ENCODE measurements at places on chromosomes 12 and 14. TPM values are rescaled to one million over a fixed set of nuclear protein-coding genes. Genes with fewer than 3 reads are reported as not detected.
A peak's percentile ranks its signal among the peaks of the same experiment; 100 is the strongest.

DNA sequence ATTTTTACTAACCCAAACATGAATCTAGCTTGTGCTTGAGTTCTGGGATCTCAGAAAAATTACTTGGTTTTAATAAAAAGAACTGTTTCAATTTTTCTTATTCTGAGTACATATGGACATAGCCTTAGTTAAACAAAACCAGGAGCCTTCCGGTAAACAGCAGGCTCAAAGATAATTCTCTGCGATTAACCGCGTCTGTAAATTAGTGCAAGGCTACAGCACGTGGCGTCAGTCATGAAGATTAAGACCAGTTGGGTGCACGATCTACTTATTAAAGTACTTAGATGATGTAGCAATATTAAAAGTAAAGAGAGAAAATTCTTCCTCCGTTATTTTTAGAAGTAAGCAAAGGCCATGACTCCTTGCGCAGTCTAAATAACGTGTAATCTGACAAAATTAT is 700 bp downstream of the KCNJ8 start:
- peaks cover 16% of the 10 kb centered on the region for H3K4me1 ChIP-seq
- H3K36me3 ChIP-seq: no peaks in the 10 kb centered on the region
- H3K4me3 ChIP-seq: peak overlapping the region; percentile 59
- no peaks in the 10 kb centered on the region for H3K27me3 ChIP-seq
- DNase-seq: no peak
- H3K27ac ChIP-seq: peak overlapping the region; percentile 87

GRCh38 chr12:19198272-19198671 is 68.7 kb downstream of the PLEKHA5 start:
- no peaks in the 10 kb centered on the region for H3K4me1 ChIP-seq
- DNase-seq: no peak
- no peaks in the 10 kb centered on the region for H3K36me3 ChIP-seq
- H3K27ac ChIP-seq: peak overlapping the region; percentile 67
- no peak overlapping the region for H3K4me3 ChIP-seq
- H3K27me3 ChIP-seq: no peaks in the 10 kb centered on the region

DNA sequence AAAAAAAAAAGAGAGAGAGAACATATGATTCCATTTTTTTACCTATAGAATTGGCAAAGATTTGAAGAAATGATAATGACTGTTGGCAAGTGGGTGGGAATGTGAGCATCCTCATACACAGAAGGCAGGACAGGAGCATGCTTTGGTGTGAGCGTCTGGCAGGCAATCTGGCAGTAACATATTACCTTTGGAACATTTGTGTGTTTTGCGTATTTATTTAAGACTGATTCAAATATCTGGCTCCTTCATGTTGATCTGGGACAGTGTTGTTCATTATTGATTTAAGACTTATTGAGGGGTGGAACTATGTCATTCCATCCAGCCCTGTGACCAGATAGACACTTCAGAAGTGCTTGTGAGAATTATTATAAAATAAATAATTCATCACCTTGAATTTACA is 53.1 kb downstream of the PPP1R36 start:
- H3K27me3 ChIP-seq: no peaks in the 10 kb centered on the region
- H3K36me3 ChIP-seq: no peaks in the 10 kb centered on the region
- no peak overlapping the region for H3K27ac ChIP-seq
- no peak for DNase-seq

- H3K4me3 ChIP-seq: no peak overlapping the region
- no peak for DNase-seq
- no peaks in the 10 kb centered on the region for H3K36me3 ChIP-seq
- no peaks in the 10 kb centered on the region for H3K4me1 ChIP-seq
- no peaks in the 10 kb centered on the region for H3K27me3 ChIP-seq
Observed at GRCh38 chr12:94831081-94831751, 172.3 kb downstream of the NDUFA12 start.

DNA sequence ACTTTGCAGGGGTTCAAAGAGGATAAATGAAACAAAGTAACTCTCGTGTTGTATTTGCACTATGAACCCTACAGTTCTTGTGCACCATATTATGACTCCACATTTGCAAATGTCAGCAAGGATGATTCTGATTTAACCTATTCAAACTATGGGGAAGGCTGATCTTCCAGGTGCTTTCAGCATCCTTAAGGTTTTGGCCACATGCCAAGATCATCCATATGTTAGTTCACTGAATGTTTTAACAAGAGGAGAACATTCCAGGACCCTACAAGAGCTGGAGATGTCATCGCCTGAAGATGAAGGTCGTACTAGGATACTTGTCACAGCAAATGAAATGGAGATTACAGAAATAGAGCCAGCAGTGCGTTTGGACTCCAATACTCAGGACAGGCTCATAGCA is 114.2 kb downstream of the DHRS2 start:
- DNase-seq: no peak
- H3K27ac ChIP-seq: no peak overlapping the region
- no peak overlapping the region for H3K4me3 ChIP-seq
- H3K36me3 ChIP-seq: no peaks in the 10 kb centered on the region
- no peaks in the 10 kb centered on the region for H3K4me1 ChIP-seq

DNA sequence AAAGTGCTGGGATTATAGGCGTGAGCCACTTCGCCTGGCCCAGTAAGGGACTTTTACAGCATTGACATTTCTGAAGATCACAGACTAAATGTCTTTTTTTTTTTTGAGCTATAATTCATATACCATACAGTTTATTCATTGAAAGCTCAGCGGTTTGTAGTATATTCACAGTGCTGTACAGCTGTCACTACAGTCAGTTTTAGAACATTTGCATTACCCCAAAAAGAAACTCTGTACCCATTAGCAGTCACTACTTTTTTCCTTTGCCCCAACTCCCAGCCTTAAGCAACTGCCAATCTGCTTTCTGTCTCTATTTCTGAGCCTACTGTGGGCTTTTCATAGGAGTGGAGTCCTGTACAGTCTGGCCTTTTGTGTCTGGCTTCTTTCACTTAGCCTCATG is 8.2 kb downstream of the BRI3BP start:
- H3K4me3 ChIP-seq: no peak overlapping the region
- H3K36me3 ChIP-seq: no peaks in the 10 kb centered on the region
- no peaks in the 10 kb centered on the region for H3K4me1 ChIP-seq
- no peak overlapping the region for H3K27ac ChIP-seq
- no peak for DNase-seq

DNA sequence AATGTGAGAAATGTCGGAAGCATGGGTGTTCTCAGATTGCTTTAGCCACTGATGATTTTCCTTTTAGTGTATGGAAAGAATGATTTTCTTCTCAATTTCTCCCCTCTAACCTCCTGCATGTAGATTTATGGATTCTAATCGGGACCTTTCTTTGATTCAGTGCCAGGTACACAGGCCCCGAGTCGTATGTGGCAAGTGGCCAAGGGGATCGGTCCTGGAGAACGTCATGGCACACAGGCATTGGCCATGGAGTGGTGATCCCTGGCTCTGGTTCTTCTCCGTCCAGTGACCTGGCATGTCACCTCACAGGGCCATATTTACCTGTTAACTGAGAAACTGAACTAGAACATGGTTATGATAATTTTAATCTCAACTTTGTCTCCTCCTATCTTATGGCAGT is 58.1 kb downstream of the ETV6 start:
- no peaks in the 10 kb centered on the region for H3K36me3 ChIP-seq
- no peaks in the 10 kb centered on the region for H3K27me3 ChIP-seq
- DNase-seq: no peak
- H3K4me1 ChIP-seq: peaks cover 36% of the 10 kb centered on the region

DNA sequence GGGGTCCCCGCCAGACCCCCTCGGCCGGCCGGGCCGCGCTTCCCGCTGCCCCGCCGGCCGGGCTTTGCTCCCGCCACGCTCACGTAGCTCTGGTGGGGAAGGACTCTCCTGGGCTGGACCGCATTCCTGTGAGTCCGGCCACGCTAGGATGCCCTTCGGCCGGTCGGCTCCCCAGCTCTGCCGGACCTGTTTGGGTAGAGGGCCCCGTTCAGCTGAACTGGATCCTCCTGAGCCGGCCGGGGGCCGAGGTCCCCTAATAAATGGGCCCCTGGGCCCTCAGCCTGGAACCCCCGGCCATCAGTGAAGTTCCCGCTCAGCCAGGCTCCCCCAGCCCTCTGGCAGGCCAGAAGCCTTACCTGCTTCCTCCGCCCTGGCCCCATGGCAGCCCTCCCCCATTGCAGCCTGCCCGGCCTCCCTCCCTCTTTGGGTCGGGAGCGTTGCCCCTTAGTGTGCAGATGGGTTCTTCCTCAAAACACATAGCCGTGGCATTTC is 593 bp downstream of the UNC119B start:
- no peaks in the 10 kb centered on the region for H3K27me3 ChIP-seq
- no peak for DNase-seq
- no peaks in the 10 kb centered on the region for H3K4me1 ChIP-seq
- peaks cover 22% of the 10 kb centered on the region for H3K36me3 ChIP-seq
- H3K4me3 ChIP-seq: peak overlapping the region; percentile 69

GRCh38 chr12:85280984-85281630 is 1.1 kb downstream of the ALX1 start:
- H3K27ac ChIP-seq: no peak overlapping the region
- H3K27me3 ChIP-seq: peaks cover 14% of the 10 kb centered on the region
- H3K4me3 ChIP-seq: peak overlapping the region; percentile 16

DNA sequence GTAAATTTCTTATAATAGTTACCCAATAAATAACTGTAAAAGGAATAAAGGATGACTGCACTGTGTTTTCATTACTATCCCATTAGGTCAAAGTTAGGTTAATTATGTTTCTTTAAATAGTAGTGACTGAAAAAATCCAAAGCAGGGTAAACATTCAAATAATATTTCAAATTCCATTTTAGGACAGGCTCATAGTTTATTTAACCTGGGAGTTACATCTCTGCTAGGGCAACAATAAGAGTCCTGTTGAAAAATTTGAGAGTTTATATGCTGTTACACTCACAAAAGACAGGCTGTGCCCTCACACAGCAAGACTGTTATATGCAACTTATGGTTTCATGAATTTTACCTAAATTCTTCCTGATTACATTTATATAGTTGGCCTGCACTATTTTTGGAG is 8.0 kb downstream of the ERP27 start:
- H3K36me3 ChIP-seq: no peaks in the 10 kb centered on the region
- no peaks in the 10 kb centered on the region for H3K27me3 ChIP-seq
- no peaks in the 10 kb centered on the region for H3K4me1 ChIP-seq
- no peak overlapping the region for H3K4me3 ChIP-seq

DNA sequence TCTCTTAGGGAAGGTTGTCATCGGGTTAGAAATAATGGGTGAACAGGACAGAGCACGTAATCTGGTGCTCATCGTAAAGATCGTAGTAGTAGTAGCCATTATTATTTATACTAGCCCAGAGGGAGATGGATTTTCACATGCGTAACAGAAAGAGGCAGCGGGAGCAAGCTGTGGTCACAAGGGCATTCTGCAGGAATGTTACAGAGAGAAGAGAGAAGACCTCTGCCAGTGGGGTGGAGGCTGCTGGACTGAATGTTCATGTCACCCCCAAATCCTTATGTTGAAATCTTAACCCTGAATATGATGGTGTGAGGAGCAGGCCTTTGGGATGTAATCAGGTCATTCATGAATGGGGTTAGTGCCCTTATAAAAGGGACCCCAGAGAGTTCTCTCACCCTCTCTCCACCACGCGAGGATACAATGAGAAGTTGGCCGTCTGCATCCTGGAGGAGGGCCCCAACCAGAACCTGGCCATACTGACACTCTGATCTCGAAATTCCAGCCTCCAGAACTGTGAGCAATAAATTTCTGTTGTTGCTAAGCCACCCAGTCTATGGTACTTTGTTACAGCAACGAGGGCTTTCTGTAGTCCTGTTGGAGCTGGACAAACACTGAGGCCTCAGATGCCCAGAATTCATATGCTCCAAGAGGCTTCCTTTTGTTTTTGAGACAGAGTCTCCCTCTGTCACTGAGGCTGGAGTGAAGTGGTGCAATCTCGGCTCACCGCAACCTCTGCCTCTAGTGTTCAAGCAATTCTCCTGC is 131.2 kb upstream of the MED13L start:
- no peaks in the 10 kb centered on the region for H3K4me1 ChIP-seq
- no peaks in the 10 kb centered on the region for H3K36me3 ChIP-seq
- no peak overlapping the region for H3K4me3 ChIP-seq

DNA sequence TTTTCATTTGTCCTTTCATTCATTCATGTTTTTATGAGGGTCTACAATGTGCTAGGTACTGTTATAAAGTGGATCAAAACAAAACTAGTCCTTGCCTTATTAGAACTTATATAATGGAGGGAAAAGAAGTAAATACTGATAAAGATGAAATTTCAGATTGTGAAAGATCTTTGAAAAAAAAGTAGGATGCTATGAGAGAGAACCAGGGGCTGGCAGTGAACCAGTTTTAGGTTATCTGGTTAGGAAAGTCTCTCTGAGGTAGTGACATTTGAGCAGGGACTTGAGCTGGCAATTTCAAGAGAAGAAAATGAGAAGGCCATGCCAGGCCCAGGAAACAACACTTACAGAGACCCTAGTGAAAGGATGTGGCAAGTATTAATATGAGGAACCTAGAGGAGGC is 57.3 kb upstream of the E2F7 start:
- no peaks in the 10 kb centered on the region for H3K36me3 ChIP-seq
- H3K4me1 ChIP-seq: no peaks in the 10 kb centered on the region
- H3K27me3 ChIP-seq: no peaks in the 10 kb centered on the region
- H3K4me3 ChIP-seq: no peak overlapping the region
- H3K27ac ChIP-seq: no peak overlapping the region
- no peak for DNase-seq

DNA sequence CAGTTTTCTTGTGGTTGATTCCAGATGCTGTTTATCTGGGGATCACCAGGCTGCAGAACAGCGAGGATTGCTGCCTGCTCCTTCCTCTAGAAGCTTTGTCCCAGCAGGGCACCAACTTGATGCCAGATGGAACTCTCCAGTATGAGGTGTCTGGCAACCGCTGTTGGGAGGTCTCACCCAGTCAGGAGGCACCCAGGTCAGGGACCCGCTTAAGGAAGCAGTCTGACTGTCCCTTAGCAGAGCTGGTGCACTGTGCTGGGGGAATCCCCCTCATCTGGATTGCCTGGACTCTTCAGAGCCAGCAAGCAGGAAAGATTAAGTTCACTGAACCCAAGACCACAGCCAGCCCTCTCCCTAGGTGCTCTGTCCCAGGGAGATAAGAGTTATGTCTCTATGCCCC is 1165.2 kb downstream of the FSCB start:
- H3K4me3 ChIP-seq: no peak overlapping the region
- H3K4me1 ChIP-seq: no peaks in the 10 kb centered on the region
- no peaks in the 10 kb centered on the region for H3K27me3 ChIP-seq
- H3K27ac ChIP-seq: no peak overlapping the region
- H3K36me3 ChIP-seq: no peaks in the 10 kb centered on the region
- DNase-seq: no peak

- no peaks in the 10 kb centered on the region for H3K36me3 ChIP-seq
- no peak overlapping the region for H3K27ac ChIP-seq
- H3K27me3 ChIP-seq: no peaks in the 10 kb centered on the region
- no peak for DNase-seq
- no peaks in the 10 kb centered on the region for H3K4me1 ChIP-seq
Observed at GRCh38 chr12:99386907-99387306, 260.6 kb upstream of the GARIN6 start.

Gene DUSP16
- 18.7 TPM for total RNA-seq

Gene BEGAIN
- total RNA-seq: 5.7 TPM

Gene TMEM253
- total RNA-seq: not detected

Gene FZD10
- total RNA-seq: 0.28 TPM

All from right atrium auricular region (tissue), 2 donors.